ENCODE measurements at places on chromosomes 12 and 14. TPM values are rescaled to one million over a fixed set of nuclear protein-coding genes. Genes with fewer than 3 reads are reported as not detected.
A peak's percentile ranks its signal among the peaks of the same experiment; 100 is the strongest.

Gene MIPOL1
- 20.6 TPM for total RNA-seq

DNA sequence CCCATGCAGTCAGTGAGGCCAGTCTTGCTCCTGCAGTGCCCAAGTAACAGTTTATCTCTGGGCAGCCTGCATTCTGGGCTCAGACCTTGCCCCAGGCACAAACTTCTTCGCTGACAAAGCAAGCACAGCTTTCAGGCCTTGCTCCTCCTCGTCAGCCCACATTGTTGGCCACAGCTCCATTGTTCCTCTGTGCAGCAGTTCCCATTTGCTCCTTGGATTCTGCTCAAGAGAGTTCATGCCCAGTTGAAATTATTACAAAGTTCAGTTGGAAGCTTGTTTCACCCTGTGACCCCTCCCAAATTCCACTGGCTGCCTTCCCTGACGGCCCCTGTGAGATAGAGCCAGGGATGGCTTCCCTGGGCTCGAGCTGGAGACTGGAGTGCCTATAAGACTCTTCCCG is 163.4 kb upstream of the DDHD1 start:
- no peak for DNase-seq

DNA sequence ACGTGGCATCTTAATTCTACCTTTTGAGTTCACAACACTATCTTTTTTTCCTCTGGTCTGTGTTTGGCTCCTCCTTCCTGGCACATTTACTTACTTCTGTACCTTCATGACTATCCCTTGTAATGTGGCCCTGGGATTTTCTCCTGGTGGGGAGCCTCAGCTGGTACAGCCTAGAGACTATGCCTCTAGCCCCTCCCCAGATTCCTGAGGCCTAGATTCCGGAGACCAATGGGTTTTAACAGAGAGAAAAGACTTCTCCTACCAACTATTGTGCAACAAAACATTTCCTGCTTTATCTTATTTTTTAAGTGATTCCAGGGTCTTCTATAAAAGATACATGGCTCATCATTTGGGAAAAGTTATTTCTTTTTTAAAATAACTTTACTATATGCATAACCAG is 216.2 kb upstream of the KRR1 start:
- no peak for DNase-seq

- peak; percentile 20 for DNase-seq
These were observed 37.4 kb downstream of the RCOR1 start for GRCh38 chr14:102629808-102630350.

Gene EVL
- total RNA-seq: 133 TPM

Gene RFLNA
- total RNA-seq: 1.9 TPM

Measured in aorta (tissue), 5 donors.